Tibial artery (tissue), 4 donors: ENCODE measurements at places on chromosomes 11 and 22.

DNA sequence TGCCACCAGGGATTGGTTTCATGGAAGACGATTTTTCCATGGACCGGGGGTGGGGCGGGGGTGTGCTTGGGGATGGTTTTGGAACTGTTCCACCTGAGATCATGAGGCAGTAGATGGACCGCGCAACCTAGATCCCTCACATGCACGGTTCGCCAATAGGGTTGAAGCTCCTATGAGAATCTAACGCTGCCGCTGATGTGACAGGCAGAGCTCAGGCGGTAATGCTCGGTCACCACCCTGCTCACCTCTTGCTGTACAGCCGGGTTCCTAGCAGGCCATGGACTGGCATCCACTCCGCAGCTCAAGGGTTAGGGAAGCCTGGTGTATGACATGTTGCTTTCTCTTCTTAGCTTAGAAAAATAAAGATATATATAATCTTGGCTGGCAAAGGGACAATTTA, 22.0 kb downstream of the RBX1 start:
- H3K36me3 ChIP-seq: peaks cover 29% of the 10 kb centered on the region
- no peak for DNase-seq
- H3K4me3 ChIP-seq: no peak overlapping the region
- no peak overlapping the region for H3K27ac ChIP-seq
- no peaks in the 10 kb centered on the region for H3K27me3 ChIP-seq
- no peaks in the 10 kb centered on the region for H3K4me1 ChIP-seq

GRCh38 chr11:64347193-64347867, 7.3 kb downstream of the CCDC88B start:
- H3K4me3 ChIP-seq: no peak overlapping the region
- H3K36me3 ChIP-seq: no peaks in the 10 kb centered on the region

GRCh38 chr22:35997438-35997837, 31.2 kb downstream of the RBFOX2 start:
- DNase-seq: no peak
- no peaks in the 10 kb centered on the region for H3K4me1 ChIP-seq
- no peak overlapping the region for H3K4me3 ChIP-seq
- H3K27me3 ChIP-seq: no peaks in the 10 kb centered on the region

DNA sequence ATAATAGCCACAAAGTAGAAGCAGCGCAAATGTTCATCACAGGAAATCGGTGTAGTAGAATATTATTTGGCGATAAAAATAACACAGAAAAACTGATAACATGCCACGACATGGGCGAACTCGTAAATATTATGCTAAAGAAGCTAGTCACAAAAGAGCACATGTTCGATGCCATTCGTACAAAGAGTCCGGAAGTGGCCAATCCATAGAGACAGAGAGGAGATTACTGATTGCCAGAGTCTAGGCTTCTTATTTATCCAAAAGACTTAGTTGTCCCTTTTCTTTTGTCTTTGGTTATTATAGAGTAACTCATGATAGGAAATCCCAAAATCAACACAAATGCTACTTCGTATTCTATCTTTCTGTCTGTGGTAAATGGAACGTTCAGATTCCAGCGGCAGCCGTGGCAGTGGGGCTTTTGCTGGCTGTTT, 56.5 kb downstream of the MED15 start:
- no peaks in the 10 kb centered on the region for H3K27me3 ChIP-seq
- DNase-seq: no peak
- peaks cover 69% of the 10 kb centered on the region for H3K36me3 ChIP-seq
- peaks cover 33% of the 10 kb centered on the region for H3K4me1 ChIP-seq
- H3K4me3 ChIP-seq: no peak overlapping the region

GRCh38 chr11:36510594-36510942, 496 bp upstream of the TRAF6 start:
- peak overlapping the region; percentile 85 for H3K27ac ChIP-seq
- H3K4me3 ChIP-seq: peak overlapping the region; percentile 92
- no peak for DNase-seq

DNA sequence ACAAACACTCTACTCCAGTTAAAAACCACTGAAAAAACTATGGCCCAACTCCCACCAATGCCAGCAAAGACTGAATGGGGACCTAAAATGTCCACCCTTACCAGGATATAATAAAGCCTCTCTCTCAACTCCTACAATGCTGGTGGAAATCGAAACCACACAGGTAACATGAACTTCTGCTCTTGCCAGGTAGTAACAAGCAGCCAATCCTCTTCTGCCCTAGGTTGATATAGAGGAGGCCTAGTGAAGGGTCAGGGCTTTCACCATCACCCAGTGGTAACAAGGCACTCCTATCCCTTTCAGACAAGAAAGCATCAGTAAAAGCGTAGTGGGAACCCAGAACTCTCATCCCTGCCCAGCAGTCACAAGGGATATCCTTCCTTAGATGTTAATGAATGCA, 22.6 kb downstream of the DCUN1D5 start:
- no peak overlapping the region for H3K27ac ChIP-seq
- peaks cover 16% of the 10 kb centered on the region for H3K36me3 ChIP-seq
- no peaks in the 10 kb centered on the region for H3K27me3 ChIP-seq
- no peak overlapping the region for H3K4me3 ChIP-seq
- no peaks in the 10 kb centered on the region for H3K4me1 ChIP-seq
- no peak for DNase-seq

DNA sequence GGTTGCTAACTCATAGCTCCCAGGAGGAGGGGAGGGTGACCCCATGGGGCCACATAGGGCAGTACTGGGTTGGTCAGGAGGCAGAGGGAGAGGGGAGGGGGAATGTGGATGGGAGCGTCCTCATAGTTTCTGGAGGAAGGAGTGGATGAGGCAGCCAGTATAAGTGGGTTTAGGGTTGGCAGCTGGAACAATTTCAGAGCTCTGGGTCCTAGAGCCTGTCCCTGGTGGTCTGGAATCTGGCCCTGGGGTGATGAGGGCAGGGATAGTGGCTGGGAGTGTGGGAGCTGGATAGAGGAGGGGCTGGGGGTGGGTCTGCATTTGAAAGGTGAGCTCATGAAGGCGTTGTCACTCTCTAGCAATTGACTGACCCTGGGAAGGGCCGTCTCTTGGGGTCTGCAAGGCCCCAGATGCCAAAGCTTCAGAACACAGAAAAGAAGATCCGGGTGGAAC, 5.3 kb upstream of the MRGPRG start:
- no peaks in the 10 kb centered on the region for H3K36me3 ChIP-seq
- no peak overlapping the region for H3K4me3 ChIP-seq
- H3K27me3 ChIP-seq: peaks cover 91% of the 10 kb centered on the region
- peaks cover 9% of the 10 kb centered on the region for H3K4me1 ChIP-seq

- DNase-seq: no peak
- no peaks in the 10 kb centered on the region for H3K27me3 ChIP-seq
- no peaks in the 10 kb centered on the region for H3K4me1 ChIP-seq
Measured at GRCh38 chr11:117866526-117866925, 9.9 kb downstream of the FXYD6 start.

- H3K27ac ChIP-seq: no peak overlapping the region
- peak; percentile 27 for DNase-seq
- H3K4me1 ChIP-seq: no peaks in the 10 kb centered on the region
- no peaks in the 10 kb centered on the region for H3K36me3 ChIP-seq
Measured at GRCh38 chr22:48416396-48417224, 1411.1 kb downstream of the BRD1 start.

DNA sequence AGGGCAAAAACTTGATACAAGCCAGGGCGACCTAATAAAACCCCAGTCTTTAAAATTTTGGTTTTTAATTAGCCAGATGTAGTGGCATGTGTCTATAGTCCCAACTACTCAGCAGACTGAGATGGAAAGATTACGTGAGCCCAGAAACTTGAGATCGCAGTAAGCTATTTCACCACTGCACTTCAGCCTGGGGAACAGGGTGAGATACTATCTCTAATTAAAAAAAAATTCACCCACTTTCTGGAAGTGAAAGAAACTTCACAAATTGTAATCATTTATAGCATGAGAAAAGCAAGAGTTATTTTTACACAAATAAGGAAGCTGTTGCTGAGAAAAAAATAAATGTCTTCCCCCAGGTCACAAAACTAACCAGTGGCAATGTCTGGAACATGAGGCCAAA, 882 bp upstream of the GLYATL2 start:
- H3K36me3 ChIP-seq: no peaks in the 10 kb centered on the region
- H3K27me3 ChIP-seq: no peaks in the 10 kb centered on the region
- H3K4me1 ChIP-seq: no peaks in the 10 kb centered on the region
- no peak for DNase-seq
- H3K4me3 ChIP-seq: no peak overlapping the region

DNA sequence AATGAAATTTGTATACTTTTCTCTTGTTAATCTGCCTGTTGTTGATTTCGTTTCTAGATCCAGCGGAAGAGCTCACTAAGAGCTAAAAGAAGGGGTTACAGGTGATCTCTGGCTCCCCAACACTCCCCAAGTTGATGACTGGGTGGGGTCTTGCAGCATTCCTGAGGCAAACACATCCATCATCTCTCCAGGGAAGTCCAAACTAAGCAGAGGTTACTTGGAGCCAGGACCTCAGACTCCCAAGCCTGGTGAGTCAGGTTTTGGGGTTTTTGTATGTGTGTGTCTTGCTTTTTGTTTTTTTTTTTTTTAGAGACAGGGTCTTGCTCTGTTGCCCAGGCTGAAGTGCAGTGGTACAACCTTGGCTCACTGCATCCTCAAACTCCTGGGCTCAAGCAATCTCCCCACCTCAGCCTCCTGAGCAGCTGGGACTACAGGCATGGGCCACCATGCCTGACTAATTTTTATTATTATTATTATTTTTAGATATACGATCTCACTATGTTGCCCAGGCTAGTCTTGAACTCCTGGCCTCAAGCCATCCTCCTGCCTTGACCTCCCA, 11.5 kb upstream of the RPS3 start:
- peak; percentile 44 for DNase-seq
- peaks cover 17% of the 10 kb centered on the region for H3K27me3 ChIP-seq
- H3K4me1 ChIP-seq: no peaks in the 10 kb centered on the region
- H3K4me3 ChIP-seq: no peak overlapping the region
- H3K27ac ChIP-seq: no peak overlapping the region
- H3K36me3 ChIP-seq: no peaks in the 10 kb centered on the region

GRCh38 chr11:11605821-11606450, 15.9 kb downstream of the GALNT18 start:
- DNase-seq: no peak
- no peaks in the 10 kb centered on the region for H3K4me1 ChIP-seq
- H3K4me3 ChIP-seq: no peak overlapping the region
- H3K27me3 ChIP-seq: no peaks in the 10 kb centered on the region

DNA sequence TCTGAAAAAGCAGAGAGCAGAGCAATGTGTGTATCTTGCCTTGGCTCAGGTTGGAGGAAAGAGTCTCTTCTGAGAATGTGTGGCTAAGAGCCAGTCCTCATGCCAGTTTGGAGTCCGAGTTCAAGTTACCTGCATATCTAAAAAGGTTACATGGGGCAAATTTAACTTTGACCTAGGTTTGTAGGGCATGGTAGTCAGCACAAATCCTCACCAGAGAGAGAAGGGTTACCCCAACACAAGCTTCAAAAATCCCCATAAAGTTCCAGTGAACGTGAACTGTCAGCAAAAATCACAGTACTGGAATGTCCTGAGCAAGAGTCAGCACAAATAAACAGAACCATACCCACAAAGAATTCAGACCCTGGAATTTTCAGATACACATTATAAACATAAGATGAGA, 13.8 kb downstream of the SDHD start:
- H3K36me3 ChIP-seq: peaks cover 12% of the 10 kb centered on the region
- no peaks in the 10 kb centered on the region for H3K27me3 ChIP-seq
- no peak overlapping the region for H3K4me3 ChIP-seq
- DNase-seq: no peak
- no peaks in the 10 kb centered on the region for H3K4me1 ChIP-seq

- H3K27me3 ChIP-seq: no peaks in the 10 kb centered on the region
- peak overlapping the region; percentile 85 for H3K4me3 ChIP-seq
- peak overlapping the region; percentile 82 for H3K27ac ChIP-seq
- no peaks in the 10 kb centered on the region for H3K36me3 ChIP-seq
- H3K4me1 ChIP-seq: peaks cover 51% of the 10 kb centered on the region
- DNase-seq: peak; percentile 26
Measured at GRCh38 chr22:46738647-46739093, 618 bp upstream of the CERK start.

GRCh38 chr11:77111277-77111676, 8.6 kb downstream of the OMP start:
- H3K36me3 ChIP-seq: peaks cover 12% of the 10 kb centered on the region
- no peaks in the 10 kb centered on the region for H3K27me3 ChIP-seq
- no peak for DNase-seq

DNA sequence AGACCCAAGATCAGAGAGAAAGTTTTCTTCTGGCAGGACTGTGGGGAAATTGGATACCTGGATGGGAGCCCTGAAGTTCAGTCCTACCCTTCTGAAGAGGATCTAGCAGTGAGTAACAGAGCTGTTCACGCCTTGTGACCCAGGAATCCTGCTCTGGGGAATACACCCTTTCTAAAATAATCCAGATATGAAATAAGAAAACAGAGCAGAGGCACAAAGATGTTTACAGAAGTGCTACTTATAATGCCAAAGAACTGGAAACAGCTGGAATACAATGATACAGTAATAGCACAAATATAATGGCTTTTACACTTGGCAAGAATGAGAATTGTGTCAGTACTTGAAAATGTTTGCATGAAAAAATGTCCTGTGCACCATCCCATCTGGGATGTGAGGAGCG, 304.0 kb upstream of the NARS2 start:
- no peaks in the 10 kb centered on the region for H3K27me3 ChIP-seq
- H3K27ac ChIP-seq: no peak overlapping the region

DNA sequence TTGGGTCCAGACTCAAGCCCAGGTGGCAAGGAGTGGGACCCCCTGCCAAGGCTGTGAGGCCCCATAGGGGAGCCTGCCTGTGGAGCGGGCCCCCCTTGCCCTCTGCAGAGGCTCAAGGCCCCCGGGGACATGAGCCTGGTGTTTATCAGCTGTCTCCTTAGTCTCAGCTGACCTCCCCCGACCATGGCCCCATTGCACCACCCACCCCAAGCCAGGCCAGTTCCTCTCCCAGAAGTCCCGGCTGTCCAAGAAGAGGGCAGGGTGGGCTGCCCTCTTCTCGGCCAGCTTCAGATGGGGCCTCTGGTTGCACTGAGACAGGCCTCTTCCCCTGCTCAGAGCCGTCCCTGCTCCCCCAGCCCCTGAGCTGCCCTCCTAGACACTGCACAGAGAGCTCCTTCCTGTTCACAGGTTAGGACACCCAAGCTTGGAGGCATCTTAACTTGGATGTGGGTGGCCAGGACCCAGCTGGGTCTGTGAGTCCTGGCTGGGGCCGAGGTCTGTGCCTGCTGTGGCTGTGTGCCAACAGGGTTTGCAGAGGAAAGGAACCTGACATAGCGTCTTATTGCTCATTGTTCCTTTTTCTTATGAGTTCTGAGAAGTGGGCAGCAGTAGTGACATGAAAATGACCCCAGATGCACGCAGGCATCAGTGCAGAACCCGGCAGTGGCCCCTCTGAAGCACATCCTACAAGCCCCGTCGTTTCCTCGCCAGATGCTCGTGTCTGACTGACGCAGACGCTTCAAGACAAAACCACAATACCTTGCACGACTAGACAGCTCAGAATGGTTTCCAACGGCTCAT, 5.4 kb downstream of the TRABD start:
- H3K4me1 ChIP-seq: peaks cover 46% of the 10 kb centered on the region
- H3K4me3 ChIP-seq: peak overlapping the region; percentile 51
- DNase-seq: no peak
- peak overlapping the region; percentile 62 for H3K27ac ChIP-seq
- H3K27me3 ChIP-seq: no peaks in the 10 kb centered on the region
- peaks cover 33% of the 10 kb centered on the region for H3K36me3 ChIP-seq

GRCh38 chr22:35422145-35422544, 22.2 kb downstream of the MCM5 start:
- no peak for DNase-seq
- no peak overlapping the region for H3K4me3 ChIP-seq
- H3K27me3 ChIP-seq: no peaks in the 10 kb centered on the region
- H3K4me1 ChIP-seq: no peaks in the 10 kb centered on the region
- peaks cover 96% of the 10 kb centered on the region for H3K36me3 ChIP-seq
